ENCODE measurements at places on chromosomes 12 and 14.

DNA sequence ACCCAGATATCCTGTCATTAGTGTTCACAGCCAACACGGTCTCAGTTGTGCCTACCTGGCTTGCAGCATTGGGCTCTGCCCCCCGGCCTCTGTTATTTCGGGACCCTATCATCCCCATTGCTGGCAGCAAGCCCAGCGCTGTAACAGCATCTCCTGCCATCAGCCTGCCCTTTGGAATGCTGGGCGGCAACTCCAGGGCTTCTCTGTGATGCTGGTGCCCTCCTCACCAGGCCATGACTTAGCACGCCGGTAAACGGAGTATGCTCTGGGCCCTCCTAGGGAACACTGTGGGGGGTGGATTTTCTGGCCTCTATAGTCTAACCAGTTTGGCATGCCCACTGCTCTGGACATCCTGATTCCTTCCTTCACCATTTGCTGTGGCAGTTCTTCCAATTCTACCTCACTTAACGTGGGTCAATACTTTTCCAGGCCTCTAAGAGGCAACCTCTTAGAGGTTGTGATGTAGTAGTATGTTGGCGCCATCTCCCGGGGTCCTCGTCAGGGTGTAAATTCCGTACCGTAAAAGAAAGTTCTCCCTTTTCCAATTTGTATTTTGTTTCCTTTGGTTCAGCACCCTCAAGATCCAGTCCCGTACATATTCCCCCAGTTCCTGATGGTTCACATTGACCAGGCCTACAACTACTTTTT, 80.0 kb downstream of the SINHCAF start:
- no peak for DNase-seq

DNA sequence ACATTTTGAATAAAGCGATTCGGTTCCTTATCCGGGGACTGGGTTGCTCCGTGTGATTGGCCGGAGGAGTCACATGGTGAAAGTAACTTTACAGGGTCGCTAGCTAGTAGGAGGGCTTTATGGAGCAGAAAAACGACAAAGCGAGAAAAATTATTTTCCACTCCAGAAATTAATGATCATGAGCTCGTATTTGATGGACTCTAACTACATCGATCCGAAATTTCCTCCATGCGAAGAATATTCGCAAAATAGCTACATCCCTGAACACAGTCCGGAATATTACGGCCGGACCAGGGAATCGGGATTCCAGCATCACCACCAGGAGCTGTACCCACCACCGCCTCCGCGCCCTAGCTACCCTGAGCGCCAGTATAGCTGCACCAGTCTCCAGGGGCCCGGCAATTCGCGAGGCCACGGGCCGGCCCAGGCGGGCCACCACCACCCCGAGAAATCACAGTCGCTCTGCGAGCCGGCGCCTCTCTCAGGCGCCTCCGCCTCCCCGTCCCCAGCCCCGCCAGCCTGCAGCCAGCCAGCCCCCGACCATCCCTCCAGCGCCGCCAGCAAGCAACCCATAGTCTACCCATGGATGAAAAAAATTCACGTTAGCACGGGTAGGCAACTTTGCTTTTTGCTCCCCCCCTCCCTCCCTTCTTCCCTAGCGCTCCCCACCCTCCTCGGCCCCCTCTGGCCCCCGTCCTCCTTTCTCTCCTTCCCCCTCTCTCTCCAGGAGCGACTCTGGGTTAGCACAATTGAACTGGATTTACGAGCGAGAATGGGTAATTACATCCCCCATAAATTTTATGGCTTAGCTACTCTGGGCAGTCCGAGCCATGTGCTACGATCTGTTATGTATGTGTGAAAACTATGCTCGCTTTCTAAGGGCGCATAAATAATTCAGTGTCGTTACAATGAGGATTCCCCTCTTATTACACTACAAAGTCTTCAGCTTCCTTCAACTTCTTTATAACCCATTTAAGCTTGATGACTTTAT, at the start of gene HOXC4:
TSS of gene HOXC4 (plus strand) at position 85 of the 991 bp plus-strand sequence. CDS start at position 173, 88 bp downstream.
- DNase-seq, result no peak

- no peak for DNase-seq
Observed at GRCh38 chr12:109677279-109677691, 36.3 kb upstream of the FAM222A start.

- DNase-seq, result no peak
Observed at GRCh38 chr12:92574051-92574783, 128.6 kb upstream of the PLEKHG7 start.

DNA sequence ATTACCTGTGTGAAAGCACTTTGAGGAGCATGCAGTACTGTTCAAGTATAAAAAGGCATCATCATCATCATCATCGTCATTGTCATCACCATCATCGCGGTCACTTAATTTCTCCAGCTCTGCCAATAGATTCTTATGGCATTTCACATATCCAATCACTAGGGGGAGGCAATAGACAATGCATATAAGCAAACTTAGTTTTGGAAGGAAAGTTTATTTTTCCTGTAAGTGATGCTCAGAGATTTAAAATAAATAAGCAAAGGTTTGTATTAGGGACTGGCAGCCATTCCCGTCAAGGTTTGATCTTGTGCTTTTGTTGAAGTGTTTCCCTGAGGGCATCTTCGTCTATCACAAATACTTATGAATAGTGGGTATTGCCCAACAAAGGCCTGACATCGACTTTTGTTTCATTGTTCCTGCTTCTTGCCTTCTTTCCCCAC, 127.4 kb downstream of the KTN1 start:
- no peak for DNase-seq

- DNase-seq, result no peak
Observed at GRCh38 chr14:94244182-94244581, 48.9 kb downstream of the SERPINA10 start.

GRCh38 chr12:5988659-5989116, 43.6 kb upstream of the ANO2 start:
- DNase-seq, result peak; percentile 27

DNA sequence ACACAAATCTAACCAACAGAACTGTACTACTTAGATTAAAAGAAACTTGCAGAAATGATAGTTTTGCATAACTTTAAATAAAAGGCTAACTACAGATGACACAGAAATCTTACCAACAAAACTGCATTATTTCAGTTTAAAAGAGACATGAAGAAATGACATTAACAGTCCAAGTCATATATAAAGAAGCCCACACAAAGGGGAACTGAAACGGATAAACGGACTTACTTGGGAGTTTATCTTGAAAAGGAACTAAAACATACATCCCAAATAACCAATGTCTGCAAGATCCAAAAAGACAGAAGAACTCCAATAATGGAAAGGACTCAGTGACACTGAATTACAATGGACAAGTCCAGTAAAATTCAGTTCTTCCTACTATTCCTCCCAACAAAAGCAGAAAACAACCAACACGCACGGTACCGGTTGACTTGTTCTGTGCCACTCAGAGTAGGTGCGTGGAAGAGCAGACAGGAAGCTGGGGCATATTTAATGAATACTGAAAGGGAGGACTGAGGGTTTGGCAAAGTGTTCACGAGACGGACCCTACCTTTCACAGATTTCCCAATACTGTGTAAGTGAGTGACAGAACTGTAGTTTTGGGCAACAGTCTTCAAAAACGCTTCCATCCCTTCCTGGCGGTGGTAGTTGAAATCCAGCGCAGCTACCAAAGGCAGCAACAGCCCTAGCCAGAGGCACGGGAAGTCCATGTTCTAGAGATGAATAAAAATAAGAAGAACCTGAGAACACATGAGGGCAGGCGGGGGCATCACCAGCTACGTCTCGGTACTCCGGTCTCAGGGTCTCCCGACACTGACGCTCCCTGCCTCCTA, 627 bp downstream of the CPM start:
- DNase-seq, result no peak

- DNase-seq, result no peak
Observed at GRCh38 chr12:103841690-103842584, 903 bp upstream of the NT5DC3 start.

- DNase-seq, result no peak
Observed at GRCh38 chr14:39319381-39319780, 85.7 kb downstream of the MIA2 start.

DNA sequence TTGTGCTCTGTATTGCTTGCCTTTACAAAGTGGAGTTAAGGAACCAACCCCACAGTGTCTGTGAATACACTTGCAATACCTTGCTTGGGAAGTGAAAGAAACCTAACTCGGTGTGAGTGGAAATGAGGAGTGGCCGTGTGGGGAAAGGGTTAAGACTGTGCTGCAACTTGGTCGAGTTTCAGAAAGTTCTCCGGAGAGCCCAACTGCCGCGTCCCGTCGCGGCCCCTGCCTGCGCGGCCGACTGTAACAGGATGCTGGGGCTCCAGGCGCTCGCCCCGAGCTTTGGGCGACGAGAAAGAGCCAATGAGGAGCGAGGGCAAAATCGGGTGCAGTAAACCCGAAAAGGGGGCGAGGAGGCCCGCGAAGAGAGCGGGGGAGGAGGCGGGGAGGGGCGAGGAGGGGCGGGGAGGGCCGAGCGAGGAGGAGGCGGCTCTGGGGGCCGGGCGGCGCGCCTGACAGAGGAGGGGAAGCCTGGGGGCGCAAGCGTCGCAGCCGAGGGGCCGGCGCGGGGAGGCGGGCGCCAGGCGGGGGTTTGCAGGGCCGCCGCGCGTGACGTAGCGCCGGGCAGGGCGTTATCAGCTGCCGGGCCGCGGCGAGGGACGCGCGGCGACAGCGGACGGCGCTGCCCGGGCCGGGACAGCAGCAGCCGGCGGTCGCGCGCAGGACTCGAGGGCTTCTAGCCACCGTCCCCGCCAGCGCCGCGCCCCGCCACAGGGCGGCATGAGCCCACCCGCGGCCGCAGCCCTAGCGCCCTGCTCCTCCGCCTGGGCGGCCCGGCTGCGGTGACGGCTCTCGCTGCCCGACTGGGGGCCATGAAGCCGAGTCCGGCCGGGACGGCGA, at the start of gene DACT1:
TSS of gene DACT1 (plus strand) at position 572 of the 840 bp plus-strand sequence. CDS start at position 813, 241 bp downstream.
- DNase-seq, result no peak

GRCh38 chr12:41980390-41980789, 164.3 kb downstream of the GXYLT1 start:
- no peak for DNase-seq
